ENCODE measurements at places on chromosomes 3 and 15.

DNA sequence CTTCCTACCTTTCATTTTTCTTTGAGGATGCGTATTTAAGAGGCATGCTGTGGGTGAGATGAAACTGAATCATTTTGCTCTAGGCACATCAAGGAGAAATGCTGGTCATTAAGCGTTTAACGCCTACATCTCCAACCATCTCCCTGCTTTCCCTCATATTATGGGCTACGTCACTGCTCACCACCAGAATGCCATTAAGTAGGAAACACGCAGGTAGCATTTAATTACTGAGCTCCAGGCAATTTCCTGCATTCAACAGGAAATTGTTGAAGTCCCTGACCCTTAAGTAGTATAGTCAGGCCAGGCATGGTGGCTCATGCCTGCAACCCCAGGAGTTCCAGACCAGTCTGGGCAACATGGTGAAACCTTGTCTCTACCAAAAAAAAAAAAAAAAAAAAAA, 66.1 kb downstream of the CHSY1 start:
- DNase-seq, result no peak

DNA sequence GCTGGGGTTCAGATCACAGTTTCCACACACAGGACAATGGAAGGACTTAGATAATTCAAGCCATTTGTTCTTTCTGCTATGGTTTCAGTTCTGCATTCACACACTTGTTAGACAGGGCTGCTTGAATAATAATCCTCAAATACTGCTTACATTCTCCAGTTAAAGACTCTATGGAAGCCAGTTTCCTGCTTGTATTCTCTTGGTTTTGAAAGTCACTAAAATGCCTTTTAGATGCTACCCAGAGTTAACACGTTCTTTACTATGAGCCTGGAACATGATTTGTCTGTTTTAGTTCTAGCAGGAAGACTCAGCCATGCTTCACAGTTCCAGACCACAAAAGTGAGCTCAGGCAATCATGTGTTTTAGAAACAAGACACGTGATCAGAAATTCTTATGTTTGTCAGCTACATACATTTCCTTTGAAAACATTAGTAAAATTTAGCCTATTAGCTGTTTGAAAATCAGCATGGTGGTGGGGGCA, 152.4 kb downstream of the LEKR1 start:
- no peak for DNase-seq

GRCh38 chr15:29815000-29815710, 7.1 kb downstream of the TJP1 start:
- DNase-seq, result no peak

GRCh38 chr3:146502887-146503460, 33.6 kb upstream of the PLSCR2 start:
- DNase-seq, result no peak

- DNase-seq, result no peak
Measured at GRCh38 chr3:194458131-194458530, 28.7 kb downstream of the ATP13A3 start.

DNA sequence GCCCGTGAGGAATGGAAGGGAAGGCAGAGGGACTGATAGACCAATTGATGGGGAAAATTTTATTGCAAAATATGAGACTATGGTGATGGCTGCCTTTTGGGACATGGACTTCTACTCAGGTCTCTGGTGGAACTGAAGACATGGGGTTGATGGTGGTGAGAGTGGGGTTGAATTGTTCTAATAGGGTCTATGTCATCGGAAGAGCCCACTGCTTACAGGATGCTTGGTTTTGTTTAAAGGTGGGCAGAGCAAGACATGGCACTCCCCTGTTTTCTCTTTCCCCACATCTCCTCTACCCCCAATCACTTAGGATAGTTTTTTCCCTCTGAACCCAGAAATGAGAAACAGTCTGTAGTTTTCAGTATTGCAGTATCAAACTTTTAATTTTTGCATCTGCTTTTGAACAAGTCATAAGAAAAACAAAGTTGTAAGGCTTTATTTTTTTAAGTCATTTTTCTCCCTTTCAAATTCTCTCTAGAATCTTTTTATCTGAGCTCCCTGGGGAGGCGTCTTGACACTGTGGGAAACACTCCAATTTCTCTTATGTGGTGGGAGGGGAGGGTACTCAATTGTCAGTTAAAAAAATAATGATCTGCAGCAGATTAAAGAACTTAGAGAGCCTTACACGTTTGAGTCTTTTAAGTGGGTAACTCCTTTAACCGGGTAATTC, 276.2 kb upstream of the TBC1D5 start:
- DNase-seq, result no peak

DNA sequence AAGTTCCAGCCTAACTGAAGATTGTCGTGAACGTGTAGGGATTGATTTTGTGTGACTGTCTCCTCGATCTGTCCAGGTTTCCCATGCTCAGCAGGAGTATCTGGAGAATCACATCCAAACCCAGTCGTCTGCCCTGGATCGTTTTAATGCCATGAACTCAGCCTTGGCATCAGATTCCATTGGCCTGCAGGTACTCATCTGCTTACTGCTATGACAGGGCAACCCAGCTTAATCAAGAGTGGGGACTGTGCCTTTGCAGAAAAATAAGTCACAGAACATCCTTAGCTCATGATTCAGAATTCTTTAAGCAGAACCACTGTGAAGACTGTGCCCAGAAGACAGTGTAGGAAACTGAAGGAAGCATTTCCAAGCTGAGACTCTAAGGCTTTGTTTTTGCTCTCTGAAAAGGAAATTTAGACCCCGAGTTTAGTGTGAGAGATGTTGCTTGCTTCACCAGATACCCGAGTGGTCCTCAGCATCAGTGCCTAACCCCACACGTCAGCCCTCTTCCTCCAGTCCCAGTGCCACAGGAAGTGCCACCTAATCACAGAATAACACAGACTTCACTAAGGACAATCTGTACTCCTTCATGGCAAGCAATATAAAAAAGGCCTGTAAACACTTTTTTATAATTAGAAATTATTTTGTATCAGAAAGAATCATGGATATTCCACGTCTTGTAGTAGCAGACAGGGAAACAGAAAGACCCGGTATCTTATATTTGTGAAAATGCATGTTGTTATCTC, 34.2 kb downstream of the MYZAP start:
- no peak for DNase-seq

DNA sequence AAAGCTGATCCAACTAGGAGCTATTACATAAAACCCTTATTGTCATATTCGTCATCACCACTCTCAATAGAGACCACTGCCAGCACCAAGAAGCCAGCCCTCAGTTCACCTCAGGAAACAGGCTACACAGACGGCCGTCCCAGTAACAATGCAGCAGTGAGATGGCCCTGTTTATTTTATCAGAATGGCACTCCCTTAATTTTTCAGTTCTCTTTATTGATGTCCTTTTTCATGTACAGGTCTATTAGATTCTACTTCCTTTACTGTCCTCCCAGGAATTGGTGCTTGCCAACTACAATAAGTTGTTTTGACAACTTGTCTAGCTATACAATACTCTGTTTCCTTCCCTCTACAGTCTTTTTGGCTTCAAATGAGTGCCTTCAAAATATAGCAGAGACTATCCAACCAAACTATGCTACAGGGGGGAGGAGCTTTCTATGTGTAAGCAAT, 272.5 kb downstream of the ZBTB20 start:
- DNase-seq, result no peak

- no peak for DNase-seq
Measured at GRCh38 chr15:43187544-43188155, 2.4 kb downstream of the CCNDBP1 start.

GRCh38 chr3:73815966-73816365, 191.2 kb upstream of the PDZRN3 start:
- no peak for DNase-seq

DNA sequence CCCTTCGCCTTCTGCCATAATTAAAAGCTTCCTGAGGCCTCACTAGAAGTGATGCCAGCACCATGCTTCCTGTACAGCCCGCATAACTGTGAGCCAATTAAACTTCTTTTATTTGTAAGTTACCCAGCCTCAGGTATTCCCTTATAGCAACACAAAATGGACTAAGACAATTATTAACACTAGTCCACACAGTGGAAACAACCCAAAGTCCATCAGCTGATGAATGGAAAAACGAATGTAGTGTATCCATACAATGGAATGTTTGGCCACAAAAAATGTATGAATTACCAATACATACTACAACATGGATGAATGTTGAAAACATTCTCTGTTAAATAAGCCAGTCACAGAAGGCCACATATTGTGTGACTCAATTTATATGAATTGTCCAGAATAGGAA, 22.5 kb upstream of the CTXND1 start:
- DNase-seq, result no peak

- no peak for DNase-seq
Measured at GRCh38 chr15:43067717-43068461, 37.9 kb downstream of the UBR1 start.

GRCh38 chr15:100030586-100031229, 297.5 kb upstream of the LYSMD4 start:
- DNase-seq, result no peak

GRCh38 chr3:121980450-121980796, 41.6 kb downstream of the ILDR1 start:
- DNase-seq, result no peak

DNA sequence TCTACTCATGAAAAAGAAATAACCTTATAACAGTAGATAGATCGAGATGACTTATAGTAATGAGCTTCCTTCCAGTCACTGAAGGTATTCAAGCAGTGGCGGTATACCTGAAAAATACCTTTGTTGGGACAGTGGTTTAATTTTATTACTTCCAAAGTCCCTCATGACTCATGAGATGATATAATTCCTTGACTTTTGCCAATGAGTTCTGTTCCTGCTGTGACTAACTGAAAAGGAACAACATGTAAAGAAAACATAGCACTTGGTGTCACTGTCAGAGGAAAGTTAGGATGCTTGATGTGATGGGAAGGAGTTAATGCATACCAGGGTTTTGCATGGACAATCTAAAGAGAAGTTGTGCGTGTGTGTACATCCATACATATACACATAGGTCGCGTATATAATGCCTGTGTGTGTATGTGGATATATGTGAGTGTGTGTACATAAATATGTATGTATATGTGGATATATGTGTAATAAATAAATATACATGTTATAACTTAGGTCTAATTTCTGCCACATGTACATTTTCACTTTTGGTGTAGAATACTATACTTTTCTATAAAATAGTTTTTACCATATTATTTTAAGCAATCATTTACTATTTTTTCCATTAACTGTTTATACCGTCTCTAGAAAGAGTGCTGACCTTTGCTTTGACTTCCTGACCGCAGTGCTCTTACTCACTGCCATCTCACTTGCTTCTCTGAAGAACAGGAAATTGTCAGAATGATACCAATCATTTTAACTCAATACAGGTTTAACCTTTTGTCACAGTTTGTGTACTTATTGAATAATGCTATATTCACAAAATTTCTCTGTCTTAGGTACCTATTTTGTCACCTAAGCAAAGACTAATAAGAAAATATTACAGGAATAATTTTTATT, 12.6 kb upstream of the PAK2 start:
- DNase-seq, result no peak

DNA sequence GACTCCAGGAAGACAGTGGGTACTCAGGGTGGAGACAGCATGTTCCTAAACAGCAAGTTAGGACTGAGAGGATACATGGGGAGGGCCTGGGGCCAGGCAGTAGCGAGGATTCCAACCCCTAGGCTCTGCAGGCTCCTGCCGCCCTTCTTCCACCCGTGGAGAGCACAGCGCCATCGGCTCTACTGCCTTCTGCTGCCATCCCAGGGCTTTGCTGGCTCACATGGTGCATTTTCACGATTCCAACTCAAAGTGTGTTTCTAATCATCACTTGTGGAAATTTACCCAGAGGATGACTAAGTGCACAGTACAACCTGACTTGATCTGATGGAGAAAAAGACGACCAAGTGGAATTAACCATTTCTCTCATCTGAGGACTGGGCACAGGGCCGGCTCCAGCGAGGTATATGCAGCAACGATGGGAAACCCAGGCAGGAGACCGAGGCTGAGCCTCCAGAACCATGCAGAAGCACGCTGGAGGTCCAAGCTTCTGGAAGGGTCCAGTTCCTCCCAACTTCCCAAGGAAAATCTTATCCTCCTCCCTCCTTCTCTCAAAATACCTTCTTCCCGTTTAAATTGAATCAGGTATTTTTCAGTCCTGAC, 104.6 kb downstream of the LRIG1 start:
- no peak for DNase-seq

GRCh38 chr15:57686657-57687056, 19.9 kb upstream of the POLR2M start:
- no peak for DNase-seq

DNA sequence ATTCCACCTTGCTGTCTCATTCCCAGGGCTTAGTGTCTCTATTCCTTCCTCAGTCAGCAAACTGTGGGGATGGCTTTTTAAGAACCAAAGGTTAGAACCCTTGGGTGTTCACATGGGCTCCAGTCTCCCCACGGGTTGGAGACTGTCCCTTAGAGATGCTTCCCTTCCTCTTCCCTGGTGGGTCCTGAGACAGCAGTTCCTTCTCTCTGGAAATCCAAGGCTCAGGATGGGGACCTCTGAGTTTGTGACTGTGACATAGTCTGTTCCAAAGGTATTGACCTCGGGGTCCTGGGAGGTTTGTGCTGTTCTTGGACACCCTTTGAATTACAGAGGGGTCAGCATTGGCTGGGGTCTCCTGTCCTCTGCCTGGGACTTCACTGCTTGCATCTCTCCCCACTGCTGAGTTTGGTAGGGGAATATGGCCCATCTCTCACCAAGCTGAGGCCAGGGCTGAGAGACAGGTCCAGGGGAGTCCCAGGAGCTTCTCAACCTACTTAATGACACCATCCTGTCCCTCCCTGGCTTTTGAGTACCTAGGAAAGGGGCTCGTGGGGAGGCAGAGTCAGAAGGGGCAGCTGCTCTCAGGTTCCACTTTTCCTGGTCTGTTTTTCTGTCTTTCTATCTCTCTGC, 1.5 kb downstream of the GRM2 start:
- no peak for DNase-seq

- no peak for DNase-seq
Measured at GRCh38 chr3:69094467-69095205, 9.9 kb downstream of the ARL6IP5 start.

DNA sequence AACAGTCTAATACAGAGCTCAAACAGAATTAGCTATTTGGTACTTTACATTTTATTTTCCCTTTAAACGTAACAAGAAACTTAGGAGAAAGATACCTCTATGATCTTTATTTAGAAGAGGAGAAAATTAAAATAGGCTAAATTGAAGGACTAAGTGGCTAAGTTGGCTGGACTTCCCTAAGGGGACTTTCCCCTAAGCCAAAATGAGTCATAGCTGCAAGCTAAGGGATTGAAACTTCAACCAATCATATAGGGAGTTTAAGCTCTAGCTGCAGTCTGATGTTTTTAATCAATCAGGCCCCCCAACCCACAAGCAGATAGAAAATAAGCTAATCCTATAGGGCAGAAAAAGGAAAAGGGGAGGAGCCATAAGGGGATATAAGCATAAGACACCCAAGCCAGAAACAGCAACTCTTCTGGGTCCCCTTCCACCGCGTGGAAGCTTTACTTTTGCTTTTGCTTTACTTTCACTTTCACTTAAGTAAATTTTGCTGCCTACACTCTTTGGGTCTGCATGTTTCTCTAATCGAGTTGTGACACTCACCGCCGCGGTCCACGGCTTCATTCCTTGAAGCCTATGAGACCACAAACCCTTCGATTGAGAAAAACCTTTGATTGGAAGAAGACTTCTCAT, 1108.5 kb upstream of the EPHA6 start:
- no peak for DNase-seq

All from thoracic aorta (tissue), 2 donors.